ENCODE measurements at places on chromosomes 3 and 15.
A peak's percentile ranks its signal among the peaks of the same experiment; 100 is the strongest.

DNA sequence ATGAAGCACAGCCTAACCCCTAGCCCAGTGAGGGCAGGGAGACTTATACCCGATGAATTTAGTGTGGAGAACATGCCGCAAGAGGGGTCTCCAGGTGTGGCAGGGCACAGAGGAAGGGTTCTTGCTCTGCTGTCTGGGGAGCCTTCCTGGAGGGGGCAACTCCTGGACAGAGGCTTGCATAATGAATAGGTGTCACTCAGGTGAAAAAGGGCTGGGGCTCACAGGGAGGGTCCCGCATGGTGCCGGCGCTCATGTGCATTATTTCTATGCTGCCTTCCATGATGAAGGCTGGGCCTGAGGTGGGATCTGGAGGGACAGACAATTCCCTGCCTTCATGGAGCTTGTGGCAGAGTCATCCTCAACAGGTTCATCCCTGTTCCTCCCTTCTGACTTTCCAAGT, 51.5 kb downstream of the ITGA11 start:
- no peak for DNase-seq

- no peak for DNase-seq
Observed at GRCh38 chr3:32405155-32405554, 13.5 kb downstream of the CMTM7 start.

GRCh38 chr3:151404316-151404715, 19.8 kb upstream of the P2RY12 start:
- no peak for DNase-seq

- DNase-seq: no peak
Observed at GRCh38 chr3:89278302-89279025, 171.0 kb downstream of the EPHA3 start.

- no peak for DNase-seq
Observed at GRCh38 chr3:54783611-54784010, 144.2 kb downstream of the LRTM1 start.

DNA sequence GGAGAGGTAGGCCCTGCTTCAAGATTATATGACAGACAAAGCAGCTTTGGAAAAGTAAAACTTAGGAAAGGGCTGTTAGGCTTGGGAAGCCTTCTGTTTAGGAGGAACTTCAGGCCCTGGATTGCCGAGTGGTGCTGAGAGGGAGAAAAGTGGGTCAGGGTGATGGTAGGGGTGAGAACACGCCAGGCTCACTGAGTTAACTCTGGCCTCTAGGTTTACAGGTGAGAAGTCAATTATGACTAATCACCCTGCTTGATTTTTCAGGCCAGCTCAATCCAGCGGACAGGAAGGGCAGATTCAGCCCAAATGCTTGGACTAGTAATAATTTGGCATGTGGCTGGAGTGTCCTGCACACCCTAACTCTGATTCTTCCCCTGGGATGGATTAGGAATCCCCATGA, 365.1 kb upstream of the LMCD1 start:
- DNase-seq: no peak

DNA sequence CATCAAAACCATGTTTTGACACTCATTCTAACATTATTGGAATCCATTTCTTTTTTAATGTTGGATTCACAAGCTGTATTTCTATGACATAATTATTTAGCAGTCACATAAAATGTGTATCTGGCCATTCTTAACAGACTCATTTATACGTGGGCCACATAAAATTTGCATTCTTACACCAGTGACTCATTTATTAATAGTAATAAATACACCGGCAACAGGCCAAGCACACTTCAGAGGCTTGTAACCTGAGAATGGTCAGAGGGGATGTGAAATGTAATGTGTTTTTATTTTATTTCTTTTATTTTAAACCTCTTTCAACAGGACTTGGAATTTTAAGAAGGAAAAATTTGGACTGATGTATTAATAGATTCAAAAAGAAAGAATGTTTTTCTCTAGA, 384.9 kb upstream of the RARB start:
- DNase-seq: no peak

GRCh38 chr3:55826731-55827496, 339.8 kb upstream of the WNT5A start:
- no peak for DNase-seq

DNA sequence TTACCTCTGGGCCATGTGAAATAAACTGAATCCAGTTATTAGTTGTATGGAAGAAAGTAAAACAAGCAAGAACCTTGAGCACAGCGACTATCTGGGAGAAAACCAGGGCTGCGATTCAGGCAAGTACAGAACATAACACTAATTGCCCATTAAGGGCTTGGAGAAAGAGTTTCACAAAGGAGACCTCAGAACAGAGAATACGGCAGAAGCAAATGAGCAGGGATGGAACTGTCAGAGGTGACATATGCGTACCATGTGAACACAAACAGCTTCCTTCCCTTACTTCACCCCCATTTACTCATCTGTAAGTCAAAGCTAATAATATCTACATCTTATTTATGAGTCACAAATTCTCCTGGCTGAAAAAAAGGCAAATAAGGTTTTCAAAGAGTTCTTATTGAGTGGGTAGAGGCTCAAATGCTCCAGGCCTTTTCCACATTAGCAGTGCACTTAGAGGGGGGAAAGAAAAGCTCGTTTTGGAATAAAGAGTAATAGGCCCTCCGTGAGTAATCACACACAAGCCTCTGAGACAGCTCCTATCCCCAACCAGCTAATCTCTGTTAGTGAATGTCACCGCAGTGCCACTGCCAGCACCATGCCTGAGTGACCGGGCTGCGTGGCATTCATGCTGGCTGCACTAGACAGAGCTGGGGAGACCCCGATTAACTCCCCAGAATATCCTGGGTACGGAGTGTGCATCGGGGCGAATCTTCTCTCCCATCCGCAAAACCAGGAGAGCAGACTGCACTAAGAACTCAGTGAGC, 2.6 kb downstream of the PCSK6 start:
- no peak for DNase-seq

- DNase-seq: no peak
Observed at GRCh38 chr3:138916824-138917223, 30.1 kb downstream of the FOXL2 start.

GRCh38 chr15:26712335-26712734, 60.5 kb downstream of the GABRB3 start:
- no peak for DNase-seq

DNA sequence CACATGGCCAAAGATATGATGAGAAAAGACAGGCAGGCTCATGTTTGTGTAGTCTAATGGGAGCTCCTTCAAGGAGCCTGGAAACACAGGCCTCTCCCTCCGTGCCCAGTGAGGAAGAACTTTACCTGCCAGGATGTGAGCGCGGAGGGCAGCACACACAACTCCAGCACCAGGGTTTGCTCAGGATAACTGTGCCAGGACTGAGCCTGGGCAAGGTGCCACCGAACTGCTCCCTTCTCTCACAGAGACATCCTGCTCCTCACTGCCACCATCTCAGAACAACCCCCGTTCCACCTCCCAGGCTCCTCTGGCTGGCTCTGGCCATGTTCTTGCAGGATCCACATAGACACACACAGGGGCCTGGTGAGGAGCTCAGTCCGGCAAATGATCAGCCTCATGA, 87.4 kb downstream of the NUP210 start:
- no peak for DNase-seq

DNA sequence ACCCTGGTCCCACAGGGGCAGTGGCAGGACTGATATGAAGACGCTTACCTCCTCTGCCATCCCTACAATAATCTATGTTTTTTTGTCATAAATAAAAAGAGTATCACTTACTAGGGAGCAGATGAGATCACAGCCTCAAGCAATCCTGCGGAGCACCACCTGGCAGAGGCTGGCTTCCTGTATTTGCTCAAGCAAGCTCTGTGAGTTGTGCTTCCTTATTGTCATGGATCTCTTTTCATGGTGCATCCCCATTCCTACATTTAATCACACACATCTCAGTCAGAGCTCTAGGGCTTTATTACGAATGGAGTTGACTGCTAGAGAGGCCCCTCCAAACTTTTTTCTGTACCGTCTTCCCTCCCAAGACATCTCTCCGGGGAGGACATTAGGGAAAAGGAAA, 186.0 kb downstream of the UBE2E2 start:
- no peak for DNase-seq

- peak; percentile 44 for DNase-seq
Observed at GRCh38 chr3:39146611-39147591, 6.5 kb downstream of the CSRNP1 start.

- DNase-seq: no peak
Observed at GRCh38 chr3:51708216-51708845, 1.5 kb downstream of the GRM2 start.

- no peak for DNase-seq
Observed at GRCh38 chr15:63296195-63296594, 18.8 kb downstream of the APH1B start.

- DNase-seq: no peak
Observed at GRCh38 chr3:157614896-157615295, 111.7 kb upstream of the VEPH1 start.

DNA sequence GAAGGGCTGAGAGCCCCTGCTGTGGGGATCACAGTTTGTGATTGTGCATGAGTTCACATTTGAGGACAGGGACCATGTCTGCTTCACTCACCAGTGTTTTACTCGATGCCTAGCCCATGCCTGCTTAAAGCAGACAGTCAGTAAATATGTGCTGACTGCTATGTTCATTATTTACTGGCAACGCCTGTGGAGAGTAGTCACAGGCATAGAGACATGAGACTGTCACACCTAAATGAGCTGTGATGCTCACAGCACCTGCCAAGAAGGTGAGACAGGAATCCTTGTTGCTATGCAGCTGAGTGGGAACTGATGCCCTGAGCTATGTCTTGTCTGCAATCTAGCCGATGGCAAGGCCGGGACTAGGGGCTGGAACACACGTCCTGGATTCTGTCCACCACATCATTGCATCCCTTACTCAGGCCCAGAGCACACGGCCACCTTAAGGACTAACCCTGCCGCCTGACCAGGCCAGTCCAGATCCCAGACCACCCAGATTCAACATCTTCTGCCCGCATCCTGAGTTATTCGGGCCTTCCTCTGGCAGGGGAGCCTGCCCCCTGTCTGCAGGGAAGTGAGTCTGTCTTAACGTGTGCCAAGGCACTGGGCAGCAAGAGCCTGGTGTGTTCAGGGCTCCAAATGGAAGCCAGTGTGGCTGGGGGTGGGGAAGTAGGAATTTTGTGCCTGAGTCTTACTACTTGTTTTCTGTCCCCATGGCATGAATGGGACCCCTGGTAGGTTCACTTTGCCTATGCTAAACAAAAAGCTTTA, 44.8 kb downstream of the FGD5 start:
- no peak for DNase-seq

DNA sequence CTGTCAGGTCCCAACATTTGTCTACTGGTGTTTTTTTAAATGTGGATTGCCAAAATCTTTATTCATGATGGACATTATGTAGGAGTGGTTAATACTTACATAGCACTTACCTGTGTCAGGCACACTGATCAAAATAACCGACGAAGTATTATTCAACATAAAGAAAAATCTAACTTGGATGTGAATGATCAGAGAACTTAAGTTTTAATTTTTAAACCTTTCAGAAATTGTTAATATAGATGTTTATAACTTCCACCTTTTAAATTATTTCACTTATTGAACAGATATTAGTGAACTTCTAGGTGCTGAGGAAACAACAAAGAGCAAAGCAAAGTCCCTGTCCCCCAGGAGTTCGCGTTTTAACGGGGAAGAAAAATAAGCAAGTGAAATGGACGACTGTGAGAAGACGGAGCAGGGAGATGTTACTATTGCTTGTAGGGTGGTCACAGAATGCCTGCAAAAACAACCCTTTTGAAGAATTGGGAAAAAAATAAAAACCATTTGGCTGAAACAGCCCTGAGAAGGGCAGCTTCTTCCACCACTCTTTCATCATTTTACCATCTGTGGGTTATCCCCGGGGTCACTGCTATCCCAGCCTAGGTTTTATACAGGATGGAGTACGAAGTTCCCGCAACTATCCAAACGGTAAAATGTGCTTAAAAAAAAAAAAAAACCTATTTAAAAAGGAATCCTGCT, 915 bp upstream of the APH1B start:
- no peak for DNase-seq

- DNase-seq: no peak
Observed at GRCh38 chr3:23795096-23795495, 10.7 kb upstream of the UBE2E1 start.

GRCh38 chr15:65978110-65978509, 108.8 kb downstream of the RAB11A start:
- no peak for DNase-seq

DNA sequence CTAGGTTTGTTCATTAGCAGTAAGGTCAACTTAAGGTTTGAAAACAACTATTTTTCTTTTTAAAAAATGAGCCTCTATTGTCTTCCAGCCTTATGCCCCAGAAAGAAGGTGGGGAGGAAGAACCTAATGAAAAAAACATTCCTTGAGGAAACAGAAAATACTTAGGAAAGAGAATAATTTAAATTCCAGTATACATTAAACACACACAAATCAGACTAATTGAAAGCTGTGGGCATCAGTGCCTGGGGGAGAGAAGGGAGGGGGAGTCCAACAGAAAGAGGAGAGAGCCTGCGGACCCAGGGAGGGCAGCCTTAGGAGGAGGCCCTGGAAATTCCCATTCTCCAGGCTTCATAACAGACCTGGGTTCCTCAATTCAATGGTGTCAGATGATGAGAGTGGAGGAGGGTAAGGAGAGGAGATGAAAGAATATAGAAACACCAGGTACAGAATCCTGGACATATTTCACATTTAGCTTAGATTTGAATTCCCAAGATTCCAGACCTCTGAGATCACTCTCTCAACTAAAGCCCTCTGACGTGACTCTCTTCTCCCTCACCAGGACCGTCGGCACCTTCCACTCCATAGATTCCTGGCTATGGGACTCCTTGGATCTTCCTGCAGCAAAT, 320.5 kb upstream of the UMPS start:
- DNase-seq: no peak

- no peak for DNase-seq
Observed at GRCh38 chr3:99669879-99670555, 31.6 kb downstream of the COL8A1 start.

GRCh38 chr15:64233299-64233698, 70.5 kb upstream of the PPIB start:
- peak; percentile 46 for DNase-seq

DNA sequence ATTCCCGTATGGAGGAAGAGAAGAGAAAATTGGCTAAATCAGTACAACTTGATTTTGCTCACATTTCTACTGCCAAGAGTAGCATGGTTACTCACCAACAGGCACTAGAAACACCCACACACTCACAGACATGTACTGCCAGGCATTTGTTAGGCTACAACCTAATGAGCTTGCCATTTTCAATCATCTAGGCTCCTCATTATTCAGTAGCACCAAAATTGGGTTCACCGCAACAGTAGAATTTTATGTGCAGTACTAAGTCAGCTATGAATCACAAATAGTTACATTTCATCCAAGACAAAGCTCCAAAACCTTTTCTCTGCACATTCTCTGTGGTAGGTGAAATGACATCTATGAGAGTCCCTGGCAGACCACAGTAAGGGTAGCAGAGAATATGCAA, 15.0 kb upstream of the THUMPD3 start:
- DNase-seq: no peak

Data from hematopoietic multipotent progenitor cell treated with erythropoietin and hydrocortisone succinate and interleukin-3 and kit ligand, for 17 days (in vitro differentiated cells).